Effector CD4-positive, alpha-beta T cell (primary cell): ENCODE measurements at places on chromosomes 5 and 9.

DNA sequence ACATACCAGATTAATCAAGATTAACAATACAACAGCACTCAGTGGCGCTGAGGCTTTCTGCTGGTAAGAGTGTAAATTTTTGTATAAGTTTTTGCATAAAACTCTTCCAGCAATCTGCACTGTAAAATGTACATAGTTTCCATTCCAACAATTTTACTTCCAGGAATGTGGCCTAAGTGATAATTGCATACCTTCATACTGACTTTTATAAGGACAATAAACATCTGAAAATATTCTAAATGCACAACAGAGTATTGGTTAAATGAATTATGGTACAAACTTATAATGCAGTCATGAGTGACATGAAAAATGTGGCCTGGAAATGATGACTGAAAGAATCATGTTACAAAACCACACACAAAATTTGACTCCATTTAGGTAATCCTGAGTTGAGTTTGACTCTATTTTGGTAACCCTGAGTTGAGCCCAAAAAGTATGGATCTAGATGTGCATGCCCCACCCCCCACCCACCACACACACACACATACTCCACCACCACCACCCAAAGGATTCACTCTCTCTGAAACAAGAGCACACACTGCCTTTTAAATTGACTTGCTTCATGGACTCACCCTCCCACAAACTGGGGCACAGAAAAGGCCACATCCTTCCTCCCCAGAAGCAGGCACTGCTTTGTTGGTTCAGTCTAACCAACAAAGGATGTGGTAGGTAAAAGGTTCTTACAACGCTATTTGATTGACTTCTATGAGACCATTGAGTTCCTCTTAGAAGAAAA lies 137.6 kb downstream of the SUSD1 start:
- peak; percentile 39 for DNase-seq

GRCh38 chr9:16668734-16669295 lies 201.7 kb downstream of the BNC2 start:
- DNase-seq, result no peak

- no peak for DNase-seq
Observed at GRCh38 chr9:94794476-94795167, 68.1 kb downstream of the AOPEP start.

DNA sequence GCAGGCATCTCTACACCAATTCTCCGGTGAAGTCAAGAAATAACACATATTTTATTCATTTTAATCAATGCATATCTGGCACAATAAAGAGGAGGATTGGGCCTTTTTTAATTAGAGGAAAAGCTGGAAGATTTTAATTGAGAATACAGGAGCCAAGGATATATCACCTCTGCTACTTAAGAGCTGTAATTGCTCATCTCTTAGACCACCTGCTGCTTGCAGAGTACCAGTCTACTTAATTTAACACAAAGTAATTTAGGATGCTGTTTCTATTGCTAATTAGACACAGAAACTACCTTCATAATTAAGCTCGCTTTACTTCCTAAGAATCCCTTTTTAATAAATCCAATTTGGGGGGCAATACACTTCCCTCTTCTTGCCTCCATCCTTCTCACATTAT lies 326.9 kb downstream of the TENT4A start:
- DNase-seq, result no peak

DNA sequence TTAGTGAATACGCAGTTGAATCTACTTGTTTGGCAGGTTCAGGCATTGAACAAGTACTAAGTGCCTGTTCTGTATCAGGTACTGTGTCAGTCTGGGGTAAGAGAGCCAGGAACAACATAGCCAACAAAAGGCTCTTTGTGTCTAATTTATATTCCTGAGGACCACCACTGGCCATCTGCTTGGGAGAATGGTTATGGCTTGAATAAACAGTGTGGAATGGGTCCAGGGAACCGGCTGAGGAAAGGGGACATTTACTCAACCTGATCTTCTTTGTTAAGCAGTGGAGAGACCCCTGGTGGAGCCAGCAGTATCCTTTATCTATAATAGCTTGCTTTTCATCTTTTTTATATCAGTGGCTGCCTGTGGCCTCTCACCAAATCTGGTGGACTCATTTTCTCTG lies 38.6 kb downstream of the EXOSC2 start:
- DNase-seq, result no peak

- no peak for DNase-seq
Observed at GRCh38 chr9:35948451-35948850, 9.5 kb downstream of the OR2S2 start.

GRCh38 chr9:112408275-112408674 lies 28.4 kb downstream of the HSDL2 start:
- no peak for DNase-seq

DNA sequence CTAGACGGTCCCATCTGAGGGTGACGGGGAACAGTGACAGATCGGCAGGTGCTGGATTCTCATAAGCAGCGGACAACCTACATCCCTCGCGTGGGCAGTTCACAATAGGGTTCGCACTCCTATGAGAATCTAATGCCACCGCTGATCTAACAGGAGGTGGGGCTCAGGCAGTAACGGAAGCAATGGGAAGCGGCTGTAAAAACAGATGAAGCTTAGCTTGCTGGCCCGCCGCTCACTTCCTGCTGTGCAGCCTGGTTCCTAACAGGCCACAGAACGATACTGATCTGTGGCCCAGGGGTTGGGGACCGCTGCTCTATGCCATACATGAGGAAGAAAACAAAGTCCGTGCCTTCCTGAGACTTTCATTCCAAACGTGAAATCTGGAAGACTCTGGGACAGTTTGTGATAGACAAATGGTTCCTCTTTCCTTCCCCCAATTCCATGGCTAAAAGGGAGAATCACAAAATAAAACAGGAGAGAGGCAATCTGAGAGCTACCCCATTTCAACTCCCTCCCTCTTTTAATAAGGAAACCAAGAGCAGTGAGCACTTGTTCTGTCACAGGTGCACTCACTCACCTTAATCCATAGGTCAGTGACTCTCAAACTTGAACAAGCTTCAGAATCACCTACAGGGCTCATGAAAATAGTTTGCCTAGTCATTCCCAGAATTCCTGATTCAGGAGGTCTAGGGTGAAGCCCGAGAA lies 12.1 kb downstream of the PDCL start:
- peak; percentile 27 for DNase-seq

- DNase-seq, result no peak
Observed at GRCh38 chr5:62413711-62414110, 1.1 kb downstream of the IPO11 start.

DNA sequence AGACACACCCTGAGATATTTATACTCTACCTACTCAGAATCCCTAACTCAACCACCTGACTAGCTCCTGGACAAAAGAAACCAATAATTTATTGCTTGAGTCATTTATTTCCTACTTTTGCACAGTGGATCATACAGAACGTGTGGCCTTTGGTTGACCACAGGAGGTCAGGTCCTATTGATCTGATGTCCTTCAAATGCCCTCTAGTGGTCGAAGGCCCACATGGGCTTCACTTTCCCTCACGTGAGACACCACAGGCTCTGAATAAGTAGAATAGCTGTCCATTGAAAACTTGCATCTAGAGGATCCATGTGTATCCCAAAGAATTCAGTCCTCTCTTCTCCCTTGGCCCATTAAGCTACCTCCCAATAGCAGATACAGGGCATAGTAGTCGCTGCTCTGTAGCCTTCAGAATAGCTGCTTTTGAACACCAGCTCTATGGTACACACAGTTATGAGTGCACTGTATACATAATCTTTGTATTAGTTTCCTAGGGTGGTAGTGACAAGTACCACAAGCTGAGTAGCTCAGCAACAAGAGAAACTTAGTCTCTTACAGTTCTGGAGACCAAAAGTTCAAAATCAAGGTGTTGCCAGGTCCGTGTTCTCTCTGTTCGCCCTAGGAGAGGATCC lies 177.6 kb upstream of the SMARCA2 start:
- DNase-seq, result no peak

GRCh38 chr9:8863886-8864544 lies 1064.4 kb upstream of the DMAC1 start:
- DNase-seq, result no peak

DNA sequence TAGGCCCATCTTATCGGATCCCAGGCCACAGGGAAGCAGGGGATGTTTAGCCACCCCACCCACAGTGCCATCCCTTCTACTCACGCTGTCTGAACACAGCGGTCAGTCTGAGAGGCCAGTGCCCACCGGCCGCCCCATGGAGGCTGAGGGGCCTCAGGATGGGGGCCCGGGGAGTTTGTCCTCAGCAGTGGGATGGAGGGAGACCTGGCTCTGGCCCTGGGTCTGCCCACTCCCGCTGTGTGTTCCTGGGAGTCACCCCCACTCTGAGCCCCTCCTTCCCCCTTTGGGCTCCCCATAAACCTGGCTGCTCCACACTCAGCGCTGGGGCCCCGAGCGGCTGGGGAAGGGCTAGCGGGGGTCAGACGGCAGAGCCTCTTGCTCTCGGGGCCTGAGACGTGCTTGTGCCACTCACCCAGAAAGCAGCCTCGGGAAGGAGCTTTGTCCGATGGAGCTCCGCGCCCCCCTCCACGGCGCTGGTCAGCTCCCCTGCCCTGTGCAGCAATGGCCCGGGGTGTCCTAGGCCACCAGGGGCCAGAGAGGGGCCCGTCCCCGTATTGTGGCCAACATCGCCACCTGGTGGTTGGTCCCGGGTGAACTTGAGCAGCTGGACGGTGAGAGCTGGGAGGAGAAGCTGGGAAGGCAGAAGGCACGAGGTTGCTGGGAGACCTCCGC lies 10.9 kb upstream of the LAMC3 start:
- peak; percentile 11 for DNase-seq
